Amygdala (tissue), 56 donors: ENCODE measurements at places on chromosomes 7 and 10.

DNA sequence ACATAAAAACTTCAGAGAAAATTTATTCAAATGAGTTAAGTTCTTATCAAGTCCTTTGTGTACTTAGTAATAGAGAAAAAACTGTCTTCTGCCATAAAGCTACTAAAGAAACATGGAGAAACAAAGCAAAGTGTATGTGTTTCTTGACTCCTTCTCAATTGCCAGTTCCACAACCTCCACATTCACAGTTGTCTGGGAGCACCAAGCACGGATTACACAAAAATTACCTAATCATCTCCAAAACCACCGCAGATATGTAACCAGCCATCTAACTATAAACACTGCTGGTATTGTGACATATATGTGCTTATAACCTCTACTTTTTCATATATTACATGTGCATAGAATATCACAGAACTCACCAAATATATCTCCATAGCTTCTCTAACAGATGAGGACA is 23.1 kb downstream of the MAGI2 start:
- DNase-seq, result no peak

GRCh38 chr7:88357294-88357693 is 50.6 kb upstream of the STEAP4 start:
- DNase-seq, result no peak

DNA sequence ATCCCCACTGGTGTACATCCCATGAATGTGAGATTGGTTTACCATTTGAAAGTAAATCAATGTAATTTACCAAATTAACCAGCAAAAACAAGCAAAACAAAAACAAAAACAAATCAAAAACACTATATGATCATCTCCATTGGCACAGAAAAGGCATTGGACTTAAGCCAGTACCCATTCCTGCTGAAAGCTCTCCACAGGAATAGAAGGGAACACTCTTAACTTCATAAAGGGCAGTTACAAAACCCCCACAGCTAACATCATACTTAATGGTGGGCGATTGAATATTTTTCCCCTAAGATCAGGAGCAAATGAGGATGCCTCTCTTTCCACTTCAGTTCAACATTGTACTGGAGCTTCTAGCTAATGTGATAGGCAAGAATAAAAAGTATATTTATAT is 34.1 kb downstream of the PRKG1 start:
- no peak for DNase-seq

- peak; percentile 43 for DNase-seq
Observed at GRCh38 chr10:25083546-25084111, 67.2 kb downstream of the THNSL1 start.

DNA sequence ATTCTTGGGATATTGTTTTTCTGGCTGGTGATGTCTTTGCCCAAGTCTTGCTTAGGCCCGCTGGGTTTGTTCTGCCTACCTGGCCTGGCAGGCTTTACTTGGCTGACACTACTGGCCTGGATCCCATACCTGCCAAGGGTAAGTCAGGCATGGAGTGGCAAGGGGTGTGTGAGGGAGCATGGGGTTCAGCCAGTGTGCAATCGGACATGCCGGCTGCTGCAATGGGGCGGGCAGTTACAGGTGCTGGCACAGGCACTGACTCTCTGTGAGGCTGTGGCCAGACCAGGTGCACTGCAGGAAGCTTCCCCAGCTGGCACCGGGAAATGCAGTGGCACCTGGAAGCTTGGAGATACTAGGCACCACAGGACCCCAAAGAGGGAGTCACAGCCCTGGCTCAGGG is 168.4 kb downstream of the PON1 start:
- DNase-seq, result no peak
